ENCODE measurements at places on chromosomes 13 and 19.

- no peak for DNase-seq
These were observed 213.5 kb upstream of the IRS2 start for GRCh38 chr13:109999659-110000533.

- DNase-seq = peak; percentile 18
These were observed 1.3 kb upstream of the CEACAM3 start for GRCh38 chr19:41795031-41795461.

- no peak for DNase-seq
These were observed 1.1 kb upstream of the CBLC start for GRCh38 chr19:44776402-44777096.

- DNase-seq = no peak
These were observed 2.8 kb upstream of the SLC27A5 start for GRCh38 chr19:58514564-58515022.

GRCh38 chr13:113117911-113118260 is 4.7 kb upstream of the F10 start:
- DNase-seq = no peak

DNA sequence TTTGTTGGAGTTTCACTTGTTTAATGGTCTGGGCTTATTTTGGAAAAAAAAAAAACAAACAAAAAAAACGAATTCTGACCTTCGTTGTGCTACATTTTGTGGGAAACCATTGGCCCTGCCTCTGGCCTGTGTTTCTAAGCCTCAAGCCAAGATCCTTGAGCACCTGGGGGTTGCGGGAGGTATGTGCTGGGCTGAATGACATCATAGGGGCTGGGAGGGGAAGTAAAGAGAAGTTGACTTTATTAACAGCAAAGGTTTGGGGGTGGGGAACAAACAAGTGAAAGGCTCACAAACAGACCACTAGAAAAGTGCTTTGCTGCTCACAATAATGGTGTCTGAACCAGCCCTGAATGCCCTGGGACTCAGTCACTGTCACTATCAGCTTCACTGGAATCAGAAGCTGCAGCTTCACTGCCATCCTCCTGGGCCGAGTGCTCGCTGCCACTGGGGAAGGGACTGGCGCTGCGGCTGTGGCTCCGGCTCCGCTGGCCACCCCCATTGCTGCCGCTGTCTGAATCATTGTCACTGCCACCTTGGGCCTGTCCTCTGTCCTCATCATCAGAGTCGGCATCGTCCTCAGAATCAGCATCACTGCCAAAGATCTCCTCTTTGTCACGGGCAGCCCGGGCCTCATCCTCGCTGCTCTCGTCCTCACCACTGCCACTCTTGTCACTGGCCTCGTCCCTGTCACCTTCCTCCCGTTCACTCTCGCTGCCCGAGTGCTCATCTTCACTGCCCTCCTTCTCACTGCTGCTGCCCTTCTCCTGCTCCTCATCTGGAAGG is 5.1 kb downstream of the PAF1 start:
- no peak for DNase-seq

GRCh38 chr13:44802491-44802890 is 186.8 kb downstream of the NUFIP1 start:
- no peak for DNase-seq

DNA sequence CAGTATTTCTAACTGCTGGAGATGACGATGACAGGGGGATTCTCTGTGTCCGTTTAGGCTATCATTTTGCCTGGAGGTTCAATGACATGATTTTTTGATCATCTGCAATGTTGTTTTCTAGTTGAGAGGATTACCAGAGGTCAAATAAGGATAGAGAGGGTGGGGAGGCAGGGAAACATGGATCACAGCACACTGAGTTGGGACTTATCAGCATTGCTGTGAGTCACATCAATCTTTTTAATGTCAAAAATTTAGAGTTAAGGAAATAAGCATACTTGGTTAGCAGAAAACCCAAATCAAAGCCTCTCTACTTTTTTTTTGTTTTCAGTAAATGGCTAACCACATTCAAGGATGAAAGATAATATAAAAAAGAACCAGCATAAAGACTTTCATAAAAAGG is 43.0 kb upstream of the CSNK1A1L start:
- peak; percentile 66 for DNase-seq

- no peak for DNase-seq
These were observed 633.2 kb downstream of the LIG4 start for GRCh38 chr13:107582171-107582570.

- DNase-seq = no peak
These were observed 134.0 kb downstream of the UFM1 start for GRCh38 chr13:38483623-38484022.

DNA sequence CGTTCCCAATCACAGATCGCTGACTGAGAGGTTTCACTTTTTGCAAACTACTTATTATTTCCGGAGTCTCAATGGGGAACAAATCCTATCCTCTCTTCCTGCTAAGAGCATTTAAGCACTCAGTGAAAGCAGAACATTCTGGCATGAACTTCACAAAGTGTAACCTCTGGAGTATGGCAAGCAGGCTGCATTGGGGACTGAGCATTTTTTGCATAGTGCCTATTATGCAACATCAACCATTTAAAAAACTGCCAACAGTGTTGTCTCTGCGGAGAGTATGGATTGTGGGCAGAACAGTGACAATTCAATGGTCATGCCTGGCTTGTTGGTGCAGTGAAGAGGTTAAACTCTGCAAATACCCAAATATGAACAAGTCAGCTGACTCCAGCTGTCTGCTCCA is 484.6 kb downstream of the OLFM4 start:
- DNase-seq = no peak

DNA sequence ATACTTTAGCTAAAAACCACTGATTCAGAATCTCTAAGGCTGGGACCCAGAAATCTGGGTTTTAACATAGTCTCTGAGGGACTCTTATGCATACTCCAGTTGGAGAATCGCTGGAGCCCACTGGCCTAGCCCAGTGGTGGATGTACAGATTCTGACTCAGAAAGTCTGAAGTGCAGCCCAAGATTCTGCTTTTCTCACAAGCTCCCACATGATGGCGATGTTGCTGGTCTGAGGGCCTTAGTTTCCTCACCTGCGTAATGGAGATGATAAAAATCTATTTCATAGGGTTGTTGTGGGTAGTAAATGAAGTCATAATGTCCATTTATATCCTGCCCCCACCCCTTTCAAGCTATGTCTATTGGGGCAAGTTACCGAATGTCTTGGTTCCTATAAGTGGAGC is 7.7 kb upstream of the CDADC1 start:
- peak; percentile 49 for DNase-seq

- no peak for DNase-seq
These were observed 19.5 kb downstream of the MYO1F start for GRCh38 chr19:8557642-8558238.

DNA sequence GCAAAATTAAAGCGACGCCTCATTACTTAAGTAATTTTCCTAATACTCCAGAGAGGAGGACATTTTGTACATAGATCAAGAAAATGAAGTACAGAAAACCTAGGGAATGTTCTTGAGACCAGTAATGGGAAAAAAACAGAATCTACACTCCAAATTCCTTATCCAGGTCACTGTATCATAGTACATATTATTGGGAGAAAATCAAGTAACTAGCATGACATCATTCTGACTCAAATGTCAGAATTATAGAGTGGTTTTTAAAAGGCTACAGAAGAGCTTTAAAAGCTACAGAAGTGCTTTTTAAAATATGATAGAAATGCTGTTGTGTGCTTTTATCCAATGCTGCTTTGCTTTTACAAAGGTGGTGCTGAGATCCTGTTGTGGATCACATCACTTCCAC is 86.3 kb upstream of the SLC15A1 start:
- DNase-seq = no peak

GRCh38 chr19:30362156-30362754 is 9.9 kb upstream of the ZNF536 start:
- DNase-seq = no peak

DNA sequence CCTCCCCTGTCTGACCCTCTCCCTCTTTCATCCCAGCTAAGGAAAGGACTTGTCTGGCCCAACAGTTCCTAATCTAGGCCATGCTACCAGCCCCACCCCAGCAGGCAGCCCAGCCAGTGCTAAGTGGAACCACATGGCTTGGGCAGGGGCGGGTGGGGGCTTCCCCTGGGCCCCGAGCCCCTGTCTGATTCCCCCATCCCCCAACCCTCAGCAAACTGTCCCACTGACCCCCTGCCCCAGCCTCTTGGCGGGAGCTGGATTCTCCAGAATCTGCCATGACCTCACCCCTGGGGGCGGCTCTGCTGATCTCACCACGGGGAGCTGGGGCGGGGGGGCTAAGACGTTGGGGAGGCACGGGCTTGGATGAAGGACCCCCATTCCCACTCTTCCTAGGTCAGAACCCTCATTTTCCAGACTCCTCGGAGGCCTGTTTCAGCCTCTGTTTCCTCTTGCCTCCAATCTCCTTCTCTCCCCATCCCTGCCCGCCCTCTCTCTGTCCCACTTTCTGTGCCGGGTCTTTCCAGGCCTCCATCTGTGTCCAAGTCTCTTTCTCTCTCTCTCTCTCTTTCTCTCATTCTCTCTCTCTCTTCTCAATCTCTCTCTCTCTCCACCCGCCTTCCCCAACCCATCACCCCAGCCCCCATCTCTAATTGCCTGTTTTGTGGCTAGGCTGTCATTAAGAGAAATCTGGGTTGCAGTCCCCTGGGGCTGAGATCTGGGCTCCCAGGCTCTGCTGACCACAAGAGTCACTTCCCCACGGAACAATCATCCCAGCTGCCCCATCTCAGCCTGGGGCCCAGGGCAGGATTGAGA is 2.7 kb downstream of the COL5A3 start:
- no peak for DNase-seq

DNA sequence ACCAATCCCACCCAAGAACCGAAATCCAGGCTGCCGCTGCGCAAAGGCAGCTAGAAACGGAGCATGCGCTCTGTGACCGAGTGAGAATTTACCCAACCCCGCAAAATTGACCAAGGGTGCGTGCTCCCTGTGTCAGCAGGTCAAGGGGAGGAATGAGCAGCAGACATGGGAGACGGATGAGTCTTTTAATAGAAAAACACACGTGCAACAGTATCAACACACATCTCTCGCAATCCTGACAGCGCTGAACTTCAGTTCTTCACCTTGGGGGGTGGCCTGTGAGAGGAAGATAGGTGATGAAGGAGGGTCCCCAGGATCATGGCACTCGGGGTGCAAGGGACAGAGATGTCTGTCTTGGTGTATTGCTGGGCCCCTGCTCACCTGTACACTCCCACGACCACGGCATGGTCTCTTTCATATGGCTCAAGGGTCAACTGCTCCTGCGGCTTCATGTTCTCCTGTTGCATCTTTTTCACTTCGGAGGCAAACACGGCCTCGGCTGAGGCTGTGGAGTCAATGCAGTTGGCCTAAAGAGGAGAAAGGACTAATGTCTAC is 402 bp upstream of the DYRK1B start:
- no peak for DNase-seq

DNA sequence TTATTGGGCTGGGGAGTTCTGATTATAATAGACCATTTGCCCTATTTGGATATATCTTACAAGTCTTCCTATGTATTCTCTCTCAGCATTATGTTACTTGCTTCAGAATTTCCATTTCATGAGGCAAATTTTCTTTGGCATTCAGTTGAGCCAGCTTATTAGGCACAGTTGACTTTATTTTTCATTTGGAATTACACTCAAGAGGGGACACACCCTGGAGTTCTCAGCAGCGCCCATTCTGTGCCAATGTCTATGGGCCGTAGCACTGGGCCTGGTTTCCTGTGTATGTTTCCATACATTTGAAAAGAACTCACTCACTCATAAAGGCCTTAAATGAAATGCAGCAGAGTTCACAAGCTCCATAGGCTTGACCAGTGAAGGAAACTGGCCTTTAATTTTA is 138.5 kb downstream of the KLF12 start:
- DNase-seq = no peak

DNA sequence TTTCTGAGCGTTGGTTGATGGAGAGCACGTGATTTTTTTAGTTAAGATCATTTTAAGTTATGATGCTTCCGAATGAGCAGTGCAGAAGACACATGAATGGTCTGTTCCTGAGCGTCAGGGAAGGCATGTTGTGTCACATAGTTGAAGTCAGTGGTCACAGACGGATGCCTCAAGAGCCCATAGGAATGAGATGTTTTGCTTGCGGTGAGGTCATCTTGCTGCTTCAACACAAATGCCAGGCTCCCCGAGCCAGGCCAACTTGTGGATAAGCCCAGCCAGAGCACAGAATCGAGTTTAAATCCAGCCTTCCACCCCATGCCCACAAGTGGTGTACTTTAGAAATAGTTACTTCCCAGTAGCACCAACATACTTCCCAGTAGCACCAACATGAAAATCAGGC is 5.4 kb downstream of the UPF3A start:
- peak; percentile 27 for DNase-seq

GRCh38 chr13:86446311-86446710 is 647.1 kb upstream of the SLITRK6 start:
- peak; percentile 65 for DNase-seq

DNA sequence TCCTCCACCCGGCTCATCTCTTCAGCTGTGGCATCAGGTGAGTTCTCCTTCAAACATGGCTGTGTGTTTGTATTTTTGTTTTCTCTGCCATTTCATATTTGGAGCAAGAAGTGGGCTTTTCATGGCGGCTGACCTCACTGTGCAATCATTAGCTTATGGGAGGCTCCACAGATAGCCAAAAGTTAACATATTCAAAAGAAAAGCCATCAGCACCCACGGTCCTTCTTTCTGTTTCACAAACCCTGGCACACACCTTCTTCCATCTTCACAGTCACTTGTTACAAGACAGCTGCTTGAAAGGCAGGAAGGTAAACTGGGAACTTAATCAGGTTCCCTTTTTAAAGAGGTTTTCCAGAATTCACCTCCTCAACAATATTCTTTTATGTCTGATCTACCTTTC is 69.3 kb upstream of the ATP12A start:
- no peak for DNase-seq

- peak; percentile 88 for DNase-seq
These were observed 931.9 kb downstream of the SLITRK5 start for GRCh38 chr13:88602786-88603777.
